Activated CD8-positive, alpha-beta T cell treated with anti-CD3 and anti-CD28 coated beads, Interleukin-2, amount 10 ng/mL, durations not matched to agents 7 days and 5 days (primary cell): ENCODE measurements at places on chromosomes 11 and 22. TPM values are rescaled to one million over a fixed set of nuclear protein-coding genes. Genes with fewer than 3 reads are reported as not detected.

DNA sequence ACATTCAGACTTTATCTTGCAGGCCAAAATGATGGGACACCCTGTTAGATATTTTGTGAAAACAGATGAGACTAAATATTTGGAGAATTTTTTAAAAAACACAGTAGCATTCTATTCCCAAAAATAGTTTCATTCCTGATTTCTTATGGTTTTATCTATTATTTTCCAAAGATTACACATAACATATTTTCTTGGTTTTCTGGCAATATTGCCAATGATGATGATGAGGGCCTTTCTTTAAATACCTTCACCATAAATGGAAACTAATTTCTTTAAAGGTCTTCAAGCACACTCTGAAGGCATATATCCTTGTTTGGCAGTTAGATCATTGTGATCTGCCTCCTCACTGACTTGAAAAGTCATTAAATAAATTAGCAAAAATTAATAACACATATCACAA is 522.3 kb upstream of the LUZP2 start:
- H3K27ac ChIP-seq: no peak overlapping the region
- no peak for DNase-seq
- no peaks in the 10 kb centered on the region for H3K4me1 ChIP-seq
- H3K36me3 ChIP-seq: no peaks in the 10 kb centered on the region
- no peak overlapping the region for H3K4me3 ChIP-seq

Gene DCHS1
- 0.23 TPM for total RNA-seq

- no peaks in the 10 kb centered on the region for H3K27me3 ChIP-seq
- no peaks in the 10 kb centered on the region for H3K4me1 ChIP-seq
- no peak overlapping the region for H3K4me3 ChIP-seq
- no peaks in the 10 kb centered on the region for H3K36me3 ChIP-seq
- no peak for DNase-seq
Measured at GRCh38 chr11:17898782-17899181, 114.1 kb downstream of the SERGEF start.

Gene OR5D18
- not detected for total RNA-seq

Gene TCIRG1
- 238 TPM for total RNA-seq

- no peaks in the 10 kb centered on the region for H3K27me3 ChIP-seq
- no peaks in the 10 kb centered on the region for H3K36me3 ChIP-seq
- no peak for DNase-seq
- no peak overlapping the region for H3K27ac ChIP-seq
- no peaks in the 10 kb centered on the region for H3K4me1 ChIP-seq
Measured at GRCh38 chr11:79304599-79305212, 136.1 kb downstream of the TENM4 start.

- peaks cover 25% of the 10 kb centered on the region for H3K36me3 ChIP-seq
- H3K4me3 ChIP-seq: peak overlapping the region; percentile 98
- H3K27me3 ChIP-seq: no peaks in the 10 kb centered on the region
- peaks cover 31% of the 10 kb centered on the region for H3K4me1 ChIP-seq
- H3K27ac ChIP-seq: peak overlapping the region; percentile 88
- peak; percentile 28 for DNase-seq
Measured at GRCh38 chr11:64809781-64810241, 540 bp downstream of the MEN1 start.

DNA sequence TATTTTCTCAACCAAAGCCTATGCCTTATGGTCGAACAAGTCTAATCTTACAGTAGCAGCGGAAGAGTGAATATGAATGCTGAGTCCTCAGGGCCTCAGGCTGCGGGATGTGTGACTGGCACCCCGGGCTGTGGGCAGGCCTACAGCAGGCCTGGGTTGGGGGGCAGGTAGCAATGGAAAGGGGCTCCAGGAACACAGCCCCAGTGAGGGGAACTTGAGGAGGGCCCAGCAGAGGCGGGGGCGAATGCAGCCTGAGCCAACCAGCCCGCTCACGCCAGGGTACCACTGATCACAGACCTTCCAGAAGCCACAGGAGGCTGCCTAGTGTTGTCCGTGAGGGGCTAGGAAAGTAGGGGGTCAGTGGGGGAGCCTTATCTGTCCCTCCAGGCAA is 11.3 kb upstream of the CD5 start:
- H3K27ac ChIP-seq: peak overlapping the region; percentile 90
- no peak for DNase-seq
- no peaks in the 10 kb centered on the region for H3K36me3 ChIP-seq
- H3K27me3 ChIP-seq: no peaks in the 10 kb centered on the region
- H3K4me3 ChIP-seq: peak overlapping the region; percentile 65
- peaks cover 55% of the 10 kb centered on the region for H3K4me1 ChIP-seq

GRCh38 chr22:43860126-43860525 is 2.2 kb downstream of the SULT4A1 start:
- no peak overlapping the region for H3K4me3 ChIP-seq
- peaks cover 2% of the 10 kb centered on the region for H3K4me1 ChIP-seq
- no peaks in the 10 kb centered on the region for H3K36me3 ChIP-seq
- no peak for DNase-seq
- H3K27me3 ChIP-seq: peaks cover 38% of the 10 kb centered on the region
- no peak overlapping the region for H3K27ac ChIP-seq

GRCh38 chr11:119056421-119056999 is 495 bp downstream of the HYOU1 start:
- H3K4me1 ChIP-seq: peaks cover 30% of the 10 kb centered on the region
- H3K27ac ChIP-seq: peak overlapping the region; percentile 99
- H3K36me3 ChIP-seq: peaks cover 51% of the 10 kb centered on the region
- H3K27me3 ChIP-seq: no peaks in the 10 kb centered on the region
- H3K4me3 ChIP-seq: peak overlapping the region; percentile 97

DNA sequence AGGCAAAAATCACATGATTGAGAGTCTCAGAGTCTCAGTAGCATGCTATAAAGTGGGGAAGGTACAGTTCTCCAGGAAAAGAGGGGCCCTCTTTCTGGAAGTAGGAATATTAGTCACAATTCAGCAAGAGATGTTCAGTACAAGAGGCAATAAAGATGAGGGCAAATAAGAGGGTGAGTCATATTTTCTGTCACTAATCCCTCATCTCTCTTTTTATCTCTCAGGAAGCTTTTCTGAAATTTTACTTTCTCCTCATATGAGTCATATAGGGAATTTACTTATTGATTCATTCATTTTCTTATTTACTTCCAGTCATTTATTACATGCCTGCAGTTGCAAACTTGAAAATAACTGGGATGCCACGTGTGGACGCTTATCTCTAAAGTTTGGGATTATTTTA is 3.4 kb upstream of the NXPE1 start:
- no peaks in the 10 kb centered on the region for H3K36me3 ChIP-seq
- no peak for DNase-seq
- no peak overlapping the region for H3K4me3 ChIP-seq
- H3K27me3 ChIP-seq: peaks cover 3% of the 10 kb centered on the region
- no peak overlapping the region for H3K27ac ChIP-seq
- H3K4me1 ChIP-seq: no peaks in the 10 kb centered on the region

DNA sequence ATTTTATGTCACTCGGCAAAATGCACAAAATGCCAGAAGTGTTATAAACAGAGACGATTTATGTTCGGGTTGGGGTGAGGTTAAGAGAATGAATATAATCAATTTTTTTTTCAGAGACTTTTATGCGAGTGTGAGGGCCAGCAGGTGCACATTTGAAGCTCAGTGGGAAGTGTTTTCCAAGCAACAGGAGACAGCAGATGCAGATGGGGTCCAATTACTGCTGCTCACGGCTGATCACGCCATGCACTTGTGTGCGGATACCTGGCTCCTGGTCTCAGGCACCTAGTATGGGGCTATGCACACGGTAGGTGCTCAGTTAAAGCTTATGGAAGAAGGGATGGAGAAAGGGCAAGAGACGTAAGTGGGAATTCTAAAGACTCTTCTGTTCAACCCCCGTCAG is 249.1 kb downstream of the MIAT start:
- H3K27ac ChIP-seq: no peak overlapping the region
- H3K36me3 ChIP-seq: no peaks in the 10 kb centered on the region
- H3K27me3 ChIP-seq: peaks cover 35% of the 10 kb centered on the region
- H3K4me1 ChIP-seq: peaks cover 3% of the 10 kb centered on the region
- DNase-seq: no peak
- no peak overlapping the region for H3K4me3 ChIP-seq

DNA sequence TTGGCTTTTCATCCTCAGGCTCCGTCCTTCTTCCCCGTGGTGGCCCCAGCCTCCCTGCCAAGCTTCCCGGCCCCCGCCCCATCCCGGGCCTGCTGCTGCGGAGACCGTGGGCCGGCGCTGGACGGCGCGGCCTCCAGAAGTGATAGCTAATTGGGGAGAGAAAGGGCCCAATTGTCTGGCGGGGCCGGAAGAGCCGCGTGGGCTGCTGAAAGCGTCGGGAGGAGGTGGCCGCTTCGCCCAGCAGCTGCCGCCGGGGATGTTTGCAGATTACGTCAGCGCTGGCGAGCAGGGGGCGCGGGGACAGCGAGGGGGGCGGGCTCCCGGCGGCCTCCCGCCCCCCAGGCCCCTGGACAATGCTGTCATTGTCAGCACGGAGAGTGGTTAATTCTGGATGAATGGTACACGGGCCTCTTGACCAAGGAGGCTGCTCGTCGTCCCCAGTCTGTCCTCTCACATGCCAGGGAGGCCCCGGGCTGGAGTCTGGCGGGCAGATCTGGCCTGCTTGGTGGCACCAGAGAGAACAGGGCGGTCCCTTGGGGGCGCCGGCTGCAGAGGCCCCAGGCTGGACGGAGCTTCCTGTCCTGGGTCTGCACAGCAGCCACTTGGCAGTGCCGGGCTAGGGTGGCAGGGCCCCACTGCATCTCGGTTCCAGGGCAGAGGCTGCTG is 1.6 kb downstream of the SMIM38 start:
- no peaks in the 10 kb centered on the region for H3K27me3 ChIP-seq
- H3K36me3 ChIP-seq: no peaks in the 10 kb centered on the region
- no peak overlapping the region for H3K4me3 ChIP-seq
- DNase-seq: no peak
- H3K4me1 ChIP-seq: no peaks in the 10 kb centered on the region

DNA sequence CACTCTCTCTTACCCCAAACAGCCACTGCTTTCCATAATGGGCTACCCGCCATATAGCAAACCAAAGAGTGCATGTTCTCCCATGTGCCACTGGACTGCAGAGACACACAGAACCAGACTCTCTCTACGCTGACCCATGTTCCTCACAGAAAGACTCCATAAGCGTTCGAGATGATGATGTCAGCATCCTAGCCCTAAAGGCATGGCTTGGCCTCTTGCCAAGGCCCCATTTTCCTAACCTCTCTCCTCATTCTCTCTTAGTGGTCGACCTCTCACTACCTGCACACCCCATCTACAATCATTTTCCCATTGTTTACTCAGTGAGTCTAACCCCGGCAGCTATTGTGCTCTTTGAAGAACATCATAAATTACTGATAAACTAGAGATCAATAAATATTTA is 4.9 kb downstream of the NDUFC2 start:
- H3K27ac ChIP-seq: no peak overlapping the region
- peaks cover 30% of the 10 kb centered on the region for H3K4me1 ChIP-seq
- DNase-seq: no peak
- peaks cover 40% of the 10 kb centered on the region for H3K36me3 ChIP-seq

DNA sequence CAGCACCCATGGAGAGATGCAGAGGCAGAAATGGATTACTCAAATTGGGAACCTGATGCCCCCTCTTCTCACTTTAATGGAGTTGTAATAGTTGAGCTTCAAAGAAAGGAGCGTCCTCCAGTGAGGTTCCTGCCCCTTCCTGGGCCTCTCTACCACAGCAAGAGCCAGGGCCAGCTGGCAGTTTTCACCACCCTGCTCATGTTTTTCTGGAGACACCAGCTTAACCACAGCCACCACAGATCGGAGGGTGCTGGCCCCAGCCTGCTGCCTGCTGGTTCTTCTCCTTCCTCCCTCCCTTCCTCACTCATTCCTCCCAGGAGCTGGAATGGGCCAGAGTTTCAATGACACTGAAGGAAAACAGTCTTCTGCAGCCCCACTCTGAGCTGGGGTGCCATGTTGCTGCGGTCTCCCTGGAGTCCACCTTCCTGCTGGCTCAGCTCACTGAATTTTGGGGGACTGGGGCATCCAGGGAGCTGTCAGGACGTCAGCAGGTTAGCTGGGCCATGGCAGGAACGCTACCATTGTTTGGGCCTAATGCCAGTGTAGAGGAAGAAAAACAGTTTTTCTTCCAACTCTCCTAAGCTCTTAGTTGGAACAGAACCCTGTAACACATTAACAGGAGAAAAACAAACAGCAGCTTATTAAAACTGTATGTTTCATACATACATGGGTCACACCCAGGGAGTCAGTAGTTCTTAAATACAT is 57.7 kb downstream of the TRAF6 start:
- peak; percentile 39 for DNase-seq
- H3K27ac ChIP-seq: peak overlapping the region; percentile 70
- no peak overlapping the region for H3K4me3 ChIP-seq
